Inflammatory macrophage (primary cell): ENCODE measurements at places on chromosomes 3 and 15.

GRCh38 chr15:66151809-66152208 lies 101.7 kb downstream of the MEGF11 start:
- no peak for DNase-seq

DNA sequence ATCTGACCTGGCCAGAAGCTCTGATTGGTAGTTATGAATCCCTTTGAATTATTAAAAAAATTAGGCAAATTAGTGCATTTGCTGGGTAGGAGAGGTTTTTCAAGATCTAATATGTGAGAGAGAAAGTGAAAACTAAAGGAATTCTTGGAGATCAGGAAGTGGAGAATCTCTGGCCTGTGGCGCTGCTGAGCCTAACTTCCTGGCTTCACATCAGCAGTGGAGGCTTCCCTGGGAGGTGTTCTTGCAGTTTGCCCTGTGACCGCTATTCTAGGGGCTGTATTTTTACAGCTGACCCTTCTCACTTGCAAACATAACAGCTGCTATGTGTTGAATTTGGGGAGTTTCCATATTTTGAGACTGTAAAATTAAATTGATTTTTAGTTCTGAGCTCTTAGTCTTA lies 166.4 kb downstream of the ATG7 start:
- DNase-seq = no peak

DNA sequence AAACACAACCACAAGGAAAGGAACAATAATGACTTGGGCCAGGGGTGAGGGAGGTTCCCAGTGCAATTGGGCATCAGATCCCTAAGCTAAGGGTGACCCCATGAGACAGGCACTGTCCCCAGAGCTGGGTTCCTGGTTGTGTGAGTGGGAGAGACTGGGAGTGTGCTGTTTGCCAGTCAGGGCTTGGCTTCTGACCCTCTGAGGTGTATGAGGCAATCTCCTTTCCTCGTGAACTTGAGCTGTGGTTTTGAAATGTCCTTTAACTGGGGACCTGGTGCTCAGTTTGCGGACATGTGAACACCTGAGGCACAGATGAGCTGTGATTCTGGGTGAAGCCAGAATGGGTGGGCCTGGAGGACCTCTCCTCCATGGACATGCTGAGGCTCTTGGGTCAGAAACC lies 58.5 kb upstream of the PLXNA1 start:
- peak; percentile 86 for DNase-seq

DNA sequence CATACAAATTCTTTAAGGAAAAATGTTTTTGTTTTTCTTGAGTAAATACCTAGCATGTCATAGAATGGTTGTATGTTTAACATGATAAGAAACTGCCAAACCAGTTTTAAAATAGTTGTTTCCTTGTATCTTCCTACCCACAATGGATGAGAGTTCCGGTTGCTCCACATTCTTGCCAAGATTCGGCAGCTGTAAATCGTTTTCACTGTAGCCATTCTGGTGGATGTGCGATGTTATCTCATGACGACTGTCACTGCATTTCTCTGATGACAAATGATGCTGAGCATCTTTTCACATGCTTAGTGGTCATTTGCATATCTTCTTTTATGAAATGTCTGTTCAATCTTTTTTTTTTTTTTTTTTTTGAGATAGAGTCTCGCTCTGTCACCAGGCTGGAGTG lies 36.6 kb upstream of the SH3GL3 start:
- no peak for DNase-seq

DNA sequence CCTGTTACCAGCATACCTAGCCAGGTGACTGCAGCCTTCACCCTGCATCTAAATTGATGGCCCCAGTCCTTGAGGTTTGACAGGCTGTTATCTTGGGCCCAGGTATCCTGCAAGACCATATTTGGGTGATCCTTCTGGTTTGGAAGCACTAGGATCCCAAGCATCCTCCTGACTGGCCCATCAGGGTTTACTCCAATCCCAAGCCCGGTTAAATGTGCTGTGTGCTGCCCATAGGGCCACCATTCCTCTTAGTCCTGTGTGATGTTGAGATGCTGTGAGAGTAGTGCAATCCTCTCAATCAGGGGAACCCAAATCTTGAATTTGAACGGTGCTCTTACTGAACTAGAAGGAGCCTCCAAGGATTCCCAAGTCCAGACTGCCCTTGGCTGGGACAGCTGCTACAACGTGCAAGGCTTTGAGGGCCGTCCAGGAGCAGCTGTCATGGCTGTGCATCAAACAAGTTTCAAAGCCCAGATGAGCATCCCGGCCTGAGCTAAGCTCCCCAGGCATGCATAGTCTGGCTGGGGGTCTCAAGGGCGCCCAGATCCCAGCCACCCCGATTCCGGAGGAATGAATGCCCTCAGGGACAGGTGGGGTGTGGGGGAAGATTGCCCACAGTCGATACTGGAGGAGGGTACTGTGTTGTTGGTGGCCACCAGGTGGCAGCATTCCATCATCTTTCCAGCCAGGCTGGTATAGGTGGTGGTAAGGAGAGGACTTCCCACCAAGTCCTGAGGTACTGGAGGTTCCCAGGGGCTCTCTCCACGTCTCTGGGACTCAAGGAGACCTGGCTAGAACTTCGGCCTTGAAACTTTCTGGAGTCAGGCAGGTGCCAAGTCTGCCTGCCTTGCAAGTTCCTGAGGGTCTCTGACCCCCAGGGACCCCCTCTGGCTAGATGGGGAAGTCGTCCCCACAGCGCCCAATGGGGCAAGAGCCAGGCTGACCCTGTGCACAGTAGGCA lies 32.6 kb downstream of the RBM5 start:
- DNase-seq = peak; percentile 68

- DNase-seq = no peak
Observed at GRCh38 chr3:29718661-29719065, 437.8 kb downstream of the RBMS3 start.

DNA sequence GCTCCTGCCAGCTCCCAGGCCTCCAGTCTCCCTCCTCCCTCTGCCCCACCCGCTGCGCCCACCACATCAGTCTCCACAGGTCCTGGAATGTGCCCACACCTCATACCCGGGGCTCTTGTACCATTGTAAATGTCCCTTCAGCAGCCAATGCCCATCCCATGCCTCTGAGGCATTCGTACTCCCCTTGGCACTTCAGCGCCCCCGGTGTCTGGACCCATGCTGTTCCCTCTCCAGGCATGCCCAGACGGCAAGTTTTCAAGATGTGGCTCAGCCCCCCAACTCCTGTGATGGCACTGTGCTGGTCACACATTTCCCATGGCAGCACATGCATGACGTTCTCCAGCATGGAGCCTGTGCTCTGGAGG lies 13.3 kb downstream of the PLXND1 start:
- no peak for DNase-seq

DNA sequence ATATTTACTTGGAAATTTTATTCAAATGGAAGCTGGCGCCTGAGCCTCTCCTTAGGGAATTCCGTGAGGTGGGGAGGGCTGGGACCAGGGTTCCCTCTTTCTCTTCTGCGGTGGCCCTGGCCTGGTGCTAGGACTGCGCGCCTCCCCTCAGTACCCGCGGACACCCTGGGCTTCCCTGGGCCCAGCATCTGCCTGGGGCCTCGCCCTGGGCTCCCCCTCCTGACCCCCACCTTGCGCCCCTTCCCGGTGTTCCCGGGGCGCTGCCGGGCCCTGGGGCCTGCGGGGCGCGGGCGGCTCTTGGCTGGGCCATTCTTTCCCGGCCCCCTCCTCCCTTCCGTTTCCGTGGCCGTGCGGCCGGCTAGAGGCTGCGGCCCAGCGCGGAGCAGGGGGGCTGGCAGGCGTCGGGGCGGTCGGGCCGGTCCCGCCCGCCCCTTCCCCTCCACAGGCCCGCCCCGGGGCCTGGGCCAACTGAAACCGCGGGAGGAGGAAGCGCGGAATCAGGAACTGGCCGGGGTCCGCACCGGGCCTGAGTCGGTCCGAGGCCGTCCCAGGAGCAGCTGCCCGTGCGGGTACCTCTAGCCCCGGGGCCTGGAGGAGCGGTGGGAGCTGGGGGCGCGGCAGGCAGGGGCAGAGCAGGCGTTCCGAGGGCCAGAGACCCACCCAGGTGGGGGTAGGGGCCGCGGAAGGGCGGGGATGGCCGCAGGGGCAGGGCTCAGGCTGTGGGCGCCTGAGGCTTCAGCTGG lies at the start of gene FES:
Gene FES, plus strand, starts transcription at position 529 of the 743 bp plus-strand sequence. CDS start 542 bp downstream, outside the sequence.
- peak; percentile 84 for DNase-seq
